Stimulated activated CD8-positive, alpha-beta memory T cell treated with anti-CD3 and anti-CD28 coated beads, Interleukin-15, amount 100 ng/mL, for 48 hours (primary cell): ENCODE measurements at places on chromosomes 16 and 17.

- DNase-seq, result no peak
These were observed 186.6 kb downstream of the WWOX start for GRCh38 chr16:78286065-78286464.

DNA sequence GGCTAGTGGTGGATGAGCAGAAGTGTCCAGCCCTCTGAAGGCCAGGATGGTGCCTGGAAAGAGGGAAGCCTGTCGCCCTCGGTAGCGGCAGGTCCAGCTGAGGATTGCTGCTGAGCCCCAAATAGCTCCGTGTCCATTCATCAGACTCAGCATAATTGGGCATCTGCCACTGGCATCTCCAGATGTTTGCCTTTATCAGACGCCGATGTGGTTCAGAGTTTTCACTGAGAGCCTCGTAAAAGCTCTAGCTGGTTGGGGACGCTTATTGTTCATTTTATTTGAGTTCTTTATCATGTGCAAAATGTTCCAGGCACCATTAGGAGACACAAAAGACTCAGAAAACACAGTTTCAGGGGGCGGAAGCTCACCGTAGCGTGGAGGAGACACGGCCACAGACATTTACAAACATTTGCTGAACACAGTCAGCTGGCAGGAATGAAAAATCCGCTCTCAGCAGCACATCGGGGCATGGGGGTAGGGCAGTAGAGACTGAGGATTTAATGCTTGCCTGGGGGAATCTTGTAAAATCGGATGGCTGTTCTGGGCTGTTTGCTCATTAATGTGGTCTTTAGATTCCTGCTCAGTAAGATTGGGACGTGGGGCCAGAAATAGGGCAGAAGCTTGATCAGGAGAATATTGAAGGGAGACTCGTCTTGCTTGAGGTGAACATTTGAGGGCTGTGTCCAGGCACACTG, 41.7 kb downstream of the SMPD3 start:
- DNase-seq, result no peak

DNA sequence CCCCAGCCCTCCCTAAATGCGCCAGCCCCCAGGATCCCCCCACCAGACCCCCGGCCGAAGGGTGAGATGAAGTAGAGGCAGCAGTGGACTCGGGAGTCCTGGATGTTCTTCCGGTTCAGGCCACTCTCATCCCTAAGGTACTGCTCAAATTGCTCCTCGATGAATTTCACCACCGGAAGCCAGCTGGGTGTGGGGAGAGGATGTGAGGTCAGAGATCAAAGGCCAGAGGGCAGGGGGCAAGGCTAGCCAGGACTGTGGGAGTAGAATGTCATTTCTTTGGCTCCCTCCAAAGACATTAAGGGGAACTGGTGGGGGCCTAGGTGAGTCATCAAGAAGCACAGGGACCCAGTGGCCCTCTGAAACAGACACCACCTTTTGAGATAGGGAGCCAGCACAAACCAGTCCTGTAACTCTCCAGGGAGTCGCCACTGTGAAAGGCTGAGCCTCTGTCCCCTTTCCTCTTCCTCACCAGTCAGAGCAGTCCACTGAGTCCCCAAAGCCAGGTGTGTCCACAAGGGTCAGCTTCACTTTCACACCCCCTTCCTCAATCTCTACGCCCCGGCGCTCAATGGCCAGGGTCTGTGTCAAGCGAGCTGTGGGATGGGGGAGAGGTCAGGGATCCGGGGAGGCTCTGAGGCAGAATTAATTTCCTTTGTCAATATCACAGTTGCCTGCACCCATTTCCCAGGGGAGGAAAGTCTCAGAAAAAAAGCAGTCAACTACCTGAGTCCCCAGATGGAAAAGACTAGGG, 895 bp downstream of the SEPTIN1 start:
- no peak for DNase-seq

DNA sequence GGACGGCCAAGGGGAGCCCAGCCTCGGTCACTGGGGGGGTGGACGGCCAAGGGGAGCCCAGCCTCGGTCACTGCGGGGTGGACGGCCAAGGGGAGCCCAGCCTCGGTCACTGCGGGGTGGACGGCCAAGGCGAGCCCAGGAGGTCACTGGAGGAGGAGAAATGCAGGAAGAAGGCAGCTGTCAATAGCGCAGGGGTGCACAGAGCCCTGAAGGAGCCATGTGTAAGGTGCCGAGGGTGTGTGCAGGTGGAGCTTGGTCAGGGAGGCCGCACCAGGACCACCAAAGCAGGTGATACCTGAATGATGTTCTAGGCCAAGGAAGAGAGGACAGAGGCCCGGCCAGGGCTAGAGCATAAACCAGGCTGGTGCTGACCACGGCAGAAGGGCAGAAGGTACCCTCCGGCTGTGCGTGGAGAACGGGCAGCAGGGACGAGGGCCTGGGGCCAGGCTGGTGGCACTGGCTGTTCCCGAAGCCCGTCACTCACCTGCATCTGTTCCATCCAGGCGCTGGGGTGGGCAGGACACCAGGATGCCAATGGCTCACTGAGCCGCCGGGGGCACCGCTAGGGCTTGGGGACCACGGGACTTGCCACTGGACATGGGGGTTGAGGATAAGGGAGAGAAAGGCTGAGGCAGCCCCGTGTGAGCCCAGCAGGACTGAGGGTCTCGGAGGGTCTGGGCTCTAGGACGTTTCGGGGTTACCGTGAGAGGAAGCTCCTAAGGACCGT, 5.9 kb upstream of the CCDC57 start:
- no peak for DNase-seq

DNA sequence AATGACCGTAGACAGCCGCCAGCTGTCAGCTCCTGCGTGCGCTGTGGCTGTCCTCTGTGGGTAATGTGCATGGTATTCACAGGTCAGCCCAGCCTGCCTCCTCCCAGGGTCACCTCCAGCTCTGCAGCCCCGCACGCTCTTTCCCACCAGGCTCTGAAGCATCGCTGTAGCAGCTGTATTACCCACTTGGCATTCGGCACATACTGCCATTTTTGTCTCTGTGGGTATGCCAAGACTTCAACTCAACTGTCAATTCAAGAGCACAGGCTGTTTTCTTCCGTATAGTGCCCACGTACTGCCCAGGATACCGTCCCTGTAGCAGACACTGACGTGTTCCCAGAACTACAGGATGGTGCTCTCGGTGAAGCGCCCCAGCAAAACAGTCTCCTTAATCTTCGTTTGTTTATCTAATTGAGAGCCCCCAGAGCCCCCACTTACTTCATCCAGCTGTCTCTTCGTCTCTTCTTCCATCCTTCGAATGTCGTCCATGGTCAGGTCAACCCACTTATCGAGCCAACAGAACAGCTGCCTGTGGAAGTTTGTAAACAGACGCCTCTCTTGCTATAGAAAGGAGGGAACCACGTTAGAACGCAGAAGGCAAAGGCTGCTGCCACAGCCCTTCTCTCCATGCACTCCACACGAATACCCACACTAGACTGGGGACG, 17.4 kb upstream of the INPP5K start:
- no peak for DNase-seq

DNA sequence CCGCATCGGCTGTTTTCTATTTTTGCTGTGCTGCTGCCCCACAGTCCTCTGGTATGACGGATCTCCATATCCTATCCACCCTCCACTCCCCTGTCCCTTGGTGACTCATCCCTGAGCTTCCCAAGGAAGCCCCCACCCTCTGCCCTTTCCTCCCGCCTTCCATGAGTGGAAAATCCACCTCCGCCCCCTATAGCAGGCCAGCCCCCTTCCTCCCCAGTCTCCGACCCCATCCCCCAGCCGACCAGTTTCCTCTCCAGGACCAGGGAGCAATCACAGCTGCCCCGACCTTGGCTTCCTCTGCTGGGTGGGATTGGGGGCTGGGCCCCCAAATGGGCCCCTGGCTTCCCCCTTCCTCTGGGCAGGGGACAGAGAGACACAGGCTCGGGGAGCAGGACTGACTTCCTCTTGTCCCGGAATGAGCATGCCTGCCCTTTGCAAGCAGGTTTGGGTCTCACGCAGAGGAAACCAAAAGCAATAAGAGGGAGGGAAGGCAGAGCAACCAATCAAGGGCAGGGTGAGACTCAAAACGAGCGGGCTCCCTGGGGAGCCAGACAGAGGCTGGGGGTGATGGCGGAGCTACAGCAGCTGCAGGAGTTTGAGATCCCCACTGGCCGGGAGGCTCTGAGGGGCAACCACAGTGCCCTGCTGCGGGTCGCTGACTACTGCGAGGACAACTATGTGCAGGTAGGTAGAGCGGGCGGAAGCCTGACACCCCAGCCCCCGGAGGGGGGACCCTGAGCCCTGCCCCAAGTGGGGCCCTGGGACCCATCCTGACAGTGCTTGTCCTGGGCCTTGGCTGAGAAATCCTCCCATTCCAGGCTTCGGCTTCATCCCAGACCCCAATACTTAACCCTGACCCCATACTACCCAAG, at the start of the genes ABI3 and GNGT2:
ABI3 (plus strand) TSS at position 550 of the 872 bp plus-strand sequence; CDS start at position 568, 18 bp downstream.
GNGT2 (minus strand) TSS at position 417 of the 872 bp plus-strand sequence. CDS start 3,152 bp downstream, outside the sequence.
- peak; percentile 62 for DNase-seq

DNA sequence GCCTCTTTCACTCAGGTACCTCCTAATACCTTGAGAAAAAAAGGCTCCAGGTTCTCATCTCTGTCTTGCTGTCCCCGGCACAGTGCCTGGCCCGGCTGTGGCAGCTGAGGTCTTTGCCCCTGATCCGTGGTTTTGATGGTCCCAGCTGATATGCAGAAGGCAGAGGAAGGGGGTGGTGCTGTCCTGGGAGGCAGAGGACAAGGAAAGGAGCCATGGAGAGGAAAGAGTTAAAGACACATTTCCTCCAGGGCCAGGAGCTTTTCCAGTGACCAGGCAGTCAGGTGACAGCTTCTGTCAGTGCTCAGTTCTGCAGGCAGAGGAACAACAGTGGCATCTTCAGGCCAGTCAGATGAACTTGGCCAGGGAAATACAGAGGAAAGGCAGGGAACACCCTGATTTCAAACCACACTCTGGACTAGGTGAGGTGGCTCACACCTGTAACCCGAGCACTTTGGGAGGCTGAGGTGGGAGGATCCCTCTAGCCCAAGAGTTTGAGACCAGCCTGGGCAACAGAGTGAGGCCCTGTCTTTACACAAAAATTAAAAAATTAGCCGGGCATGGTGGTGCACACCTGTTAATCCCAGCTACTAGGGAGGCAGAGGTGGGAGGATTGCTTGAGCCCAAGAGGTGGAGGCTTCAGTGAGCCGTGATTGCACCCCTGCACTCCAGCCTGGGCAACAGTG, 3.3 kb upstream of the COG1 start:
- DNase-seq, result no peak

DNA sequence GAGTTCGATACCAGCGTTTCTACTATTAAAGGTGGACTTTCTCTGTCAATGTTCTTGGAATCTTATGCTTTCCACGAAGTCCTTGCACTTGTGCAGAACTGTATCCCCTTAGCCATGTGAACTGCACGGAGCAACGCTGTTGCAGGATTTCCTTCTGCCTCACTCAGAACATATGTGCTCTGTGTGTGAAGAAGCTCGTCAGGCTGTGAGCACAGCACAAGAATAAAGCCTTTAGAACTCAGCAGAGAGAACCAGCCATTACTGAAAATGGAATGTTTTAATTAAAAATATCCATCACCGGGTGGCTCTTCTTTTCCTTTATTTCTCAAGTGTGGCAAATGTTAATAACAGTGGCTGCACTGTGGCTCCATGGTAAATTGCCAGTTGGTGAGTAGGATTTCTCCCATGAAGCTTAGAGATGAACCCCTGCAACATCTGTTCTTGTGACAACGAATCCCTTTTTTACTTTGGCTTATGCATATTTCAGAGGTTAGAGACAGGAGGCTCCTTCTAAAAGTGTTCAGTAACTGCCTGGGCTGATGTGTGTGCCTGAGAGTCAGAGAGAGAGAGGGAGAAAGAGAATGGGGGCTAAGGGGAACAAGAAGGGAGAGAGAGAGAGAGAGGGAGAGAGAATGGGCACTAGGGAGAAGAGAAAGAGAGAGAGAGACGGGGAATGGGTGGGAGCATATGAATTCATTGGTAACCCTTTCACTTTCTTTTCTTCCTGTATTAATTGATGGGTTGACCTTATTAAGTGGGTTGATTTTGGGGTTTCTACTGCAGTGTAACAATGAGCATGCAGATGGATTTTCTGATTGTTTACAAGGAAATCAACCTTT, 50.0 kb downstream of the RPTOR start:
- no peak for DNase-seq

DNA sequence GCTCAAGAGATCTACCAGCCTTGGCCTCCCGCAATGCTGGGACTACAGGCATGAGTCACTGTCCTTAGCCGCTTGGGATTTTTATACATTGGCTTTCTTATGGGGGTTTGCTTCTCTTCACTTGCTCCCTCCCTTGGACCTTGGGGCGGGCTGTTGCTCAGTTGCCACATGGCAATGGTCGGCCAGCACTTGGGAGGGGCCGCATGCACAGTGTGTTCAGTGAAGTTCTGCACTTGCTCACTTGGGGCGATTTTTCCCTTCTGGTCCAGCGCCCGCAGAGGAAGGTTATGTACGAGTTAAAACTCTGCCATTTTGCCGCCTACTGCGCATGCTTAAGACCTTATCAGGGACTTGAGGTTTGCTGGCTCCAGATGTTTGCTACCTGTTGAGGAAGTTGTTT, 1367.6 kb upstream of the CDH8 start:
- no peak for DNase-seq

DNA sequence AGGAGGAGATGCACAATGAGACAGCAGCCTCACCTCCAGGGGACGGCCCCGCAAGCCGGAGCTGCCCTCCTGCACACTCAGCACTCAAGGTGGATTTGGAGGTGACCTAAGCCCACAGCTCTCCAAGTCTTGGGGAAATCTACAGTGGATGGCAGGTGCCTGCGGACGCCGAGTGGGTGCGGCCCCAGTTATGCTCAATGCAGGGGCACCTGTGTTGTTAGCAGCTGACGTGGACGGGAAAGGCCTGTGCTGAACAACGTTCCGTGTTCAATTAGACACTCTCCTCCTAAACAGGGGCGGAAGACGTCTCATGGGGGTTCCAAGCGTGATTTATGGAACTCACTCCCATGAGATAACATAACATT, 22.0 kb upstream of the METRNL start:
- no peak for DNase-seq

DNA sequence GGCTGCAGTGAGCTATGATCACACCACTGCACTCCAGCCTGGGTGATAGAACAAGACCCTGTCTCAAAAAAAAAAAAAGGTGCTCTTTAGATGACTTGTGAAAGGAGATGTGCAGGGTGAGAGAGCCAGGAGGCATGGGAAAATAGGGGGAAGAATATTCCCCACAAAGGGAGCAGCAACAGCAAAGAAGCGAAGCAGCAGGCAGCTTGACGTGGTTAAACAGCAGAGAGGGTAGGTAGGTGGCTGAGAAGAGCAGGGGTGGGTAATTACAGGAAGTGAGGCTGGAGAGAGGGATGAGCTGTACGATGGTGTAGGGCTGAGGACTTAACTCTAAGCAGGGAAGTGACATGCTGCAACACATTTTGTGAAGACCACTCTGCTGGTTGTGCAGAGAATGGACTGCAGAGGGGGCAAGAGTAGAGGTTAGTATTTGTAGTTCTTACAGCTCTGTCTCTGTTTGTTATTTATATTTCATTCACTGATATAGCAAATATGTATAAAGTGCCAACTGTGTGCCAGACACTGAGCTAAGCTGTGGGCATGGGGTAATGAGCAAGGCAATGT, 1.6 kb downstream of the HEATR3 start:
- no peak for DNase-seq

- DNase-seq, result no peak
These were observed 7.5 kb upstream of the NFATC2IP start for GRCh38 chr16:28943281-28943680.

- no peak for DNase-seq
These were observed 227.1 kb upstream of the ZFHX3 start for GRCh38 chr16:73275024-73275423.

GRCh38 chr17:27529230-27529796, 73.1 kb downstream of the KSR1 start:
- DNase-seq, result no peak
